ENCODE measurements at places on chromosomes 1 and 21.

DNA sequence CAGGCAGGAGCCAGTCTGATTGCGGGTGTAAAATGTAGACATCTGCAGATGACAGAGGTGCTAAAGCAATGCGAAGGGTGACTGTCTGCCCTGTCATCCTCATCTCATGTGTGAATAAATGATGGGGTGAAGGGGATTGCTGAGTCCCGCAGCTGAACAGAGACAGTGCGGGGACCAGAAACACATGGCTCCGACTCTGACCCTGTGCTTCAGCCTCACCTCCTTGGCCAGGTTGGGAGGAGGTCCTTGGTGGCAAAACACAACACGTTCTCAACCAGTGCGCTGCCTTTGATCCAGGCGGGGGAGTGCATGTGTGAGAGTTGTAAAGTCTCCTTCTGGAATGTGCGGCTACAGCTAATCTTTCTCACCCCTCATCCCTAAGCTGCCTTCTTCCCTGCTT, 32.0 kb upstream of the TTC22 start:
- no peak for DNase-seq

DNA sequence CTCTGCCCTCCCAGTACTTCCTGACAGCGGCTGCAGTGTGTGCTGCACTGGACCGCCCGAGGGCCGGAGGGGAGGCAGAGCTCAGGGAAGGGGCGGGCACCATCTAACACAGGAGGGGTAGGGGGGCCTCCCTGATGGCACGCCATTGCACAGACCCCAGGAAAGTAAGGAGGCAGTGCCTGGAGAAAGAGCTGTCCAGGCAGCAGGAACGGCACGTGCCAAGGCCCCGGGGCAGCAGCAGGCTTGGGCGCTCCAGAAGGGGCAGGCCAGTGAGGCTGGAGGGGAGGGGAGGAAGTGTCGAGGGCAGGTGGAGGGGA, 110.7 kb downstream of the CRYAA start:
- no peak for DNase-seq

- DNase-seq = no peak
Measured at GRCh38 chr1:187873126-187873525, 1044.4 kb downstream of the PLA2G4A start.

- DNase-seq = no peak
Measured at GRCh38 chr1:92567211-92567868, 80.6 kb upstream of the GFI1 start.

GRCh38 chr1:221962385-221962784, 220.5 kb upstream of the DUSP10 start:
- DNase-seq = no peak

- no peak for DNase-seq
Measured at GRCh38 chr21:44710756-44711326, 531 bp downstream of the TSPEAR start.

- DNase-seq = no peak
Measured at GRCh38 chr1:2229911-2230731, 2.0 kb downstream of the SKI start.

GRCh38 chr1:27473755-27474154, 16.2 kb downstream of the WASF2 start:
- DNase-seq = no peak

DNA sequence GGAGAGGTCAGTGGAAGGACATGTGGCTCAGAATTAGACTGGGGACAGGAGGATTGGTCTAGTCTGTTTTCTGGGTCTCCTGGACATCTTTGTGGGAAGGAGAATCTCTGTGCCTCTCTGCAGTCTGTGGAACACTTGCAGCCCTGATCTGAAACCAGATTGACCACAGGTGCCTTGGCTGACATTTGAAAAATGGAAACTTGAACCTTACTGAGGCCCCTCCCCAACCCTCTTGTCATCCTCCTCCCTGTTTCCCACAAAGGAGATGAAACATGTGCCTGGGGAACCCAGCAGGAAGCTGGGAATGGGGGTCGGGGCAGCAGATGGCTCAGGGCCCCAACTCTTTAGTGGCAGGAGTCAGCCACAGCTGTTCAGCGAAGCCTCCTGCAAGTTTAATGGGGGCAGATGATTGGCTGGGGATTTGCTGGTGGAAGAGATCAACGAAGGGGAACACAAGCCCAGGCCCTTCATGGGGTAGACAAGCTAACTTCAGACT, 18.1 kb downstream of the VASH2 start:
- no peak for DNase-seq

DNA sequence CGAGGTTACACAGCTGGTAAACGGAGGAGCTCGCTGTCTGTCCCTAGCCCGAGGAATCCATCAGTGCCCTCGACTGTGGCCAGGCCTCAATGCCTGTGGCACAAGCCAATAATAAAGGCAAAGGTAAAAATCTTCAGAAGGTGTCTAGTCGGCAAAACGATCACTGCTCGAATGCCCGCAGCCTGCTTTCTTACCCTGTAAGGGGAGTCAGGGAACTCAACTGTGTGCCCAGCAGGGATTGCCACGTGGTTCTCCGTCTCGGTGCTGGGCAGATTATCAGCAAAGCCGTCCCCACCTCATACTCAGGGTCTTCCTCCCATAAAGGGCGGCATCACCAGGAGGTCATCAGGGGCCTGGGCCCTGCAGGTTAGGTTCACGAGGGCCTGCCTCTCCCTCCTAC, 103.4 kb downstream of the PAX7 start:
- no peak for DNase-seq

DNA sequence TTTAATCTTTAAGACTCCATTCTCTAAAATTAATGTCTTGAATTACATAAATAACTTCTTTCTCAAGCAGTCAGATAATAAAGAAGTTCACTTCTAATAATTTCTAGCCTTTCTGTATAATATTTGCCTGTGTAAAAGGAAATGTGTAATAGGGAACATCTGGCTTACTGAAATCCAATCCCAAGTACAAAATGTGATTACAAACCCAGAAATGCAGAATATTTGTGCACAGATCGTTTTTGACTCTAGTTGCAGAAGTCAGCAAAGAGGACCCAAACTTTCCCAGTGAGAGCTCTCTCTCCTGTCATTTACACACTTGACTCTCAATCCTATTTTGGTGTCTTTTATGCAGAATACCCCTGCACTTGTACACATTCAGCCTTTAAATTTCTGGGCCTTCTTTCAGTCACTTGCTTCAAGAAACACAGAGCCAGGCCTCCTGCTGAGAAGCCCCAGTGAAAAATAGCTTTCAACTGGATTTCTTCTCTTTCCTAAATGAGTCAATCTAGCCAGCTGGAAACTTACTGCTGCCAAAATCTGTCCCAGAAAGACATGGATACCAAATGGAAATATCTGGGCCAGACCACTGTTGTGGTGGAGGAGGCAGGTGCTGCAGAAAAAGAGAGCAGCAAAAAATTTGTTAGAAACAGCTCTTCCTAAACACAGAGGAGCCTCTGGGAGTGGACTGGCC, 68.5 kb upstream of the ADAM30 start:
- DNase-seq = no peak

DNA sequence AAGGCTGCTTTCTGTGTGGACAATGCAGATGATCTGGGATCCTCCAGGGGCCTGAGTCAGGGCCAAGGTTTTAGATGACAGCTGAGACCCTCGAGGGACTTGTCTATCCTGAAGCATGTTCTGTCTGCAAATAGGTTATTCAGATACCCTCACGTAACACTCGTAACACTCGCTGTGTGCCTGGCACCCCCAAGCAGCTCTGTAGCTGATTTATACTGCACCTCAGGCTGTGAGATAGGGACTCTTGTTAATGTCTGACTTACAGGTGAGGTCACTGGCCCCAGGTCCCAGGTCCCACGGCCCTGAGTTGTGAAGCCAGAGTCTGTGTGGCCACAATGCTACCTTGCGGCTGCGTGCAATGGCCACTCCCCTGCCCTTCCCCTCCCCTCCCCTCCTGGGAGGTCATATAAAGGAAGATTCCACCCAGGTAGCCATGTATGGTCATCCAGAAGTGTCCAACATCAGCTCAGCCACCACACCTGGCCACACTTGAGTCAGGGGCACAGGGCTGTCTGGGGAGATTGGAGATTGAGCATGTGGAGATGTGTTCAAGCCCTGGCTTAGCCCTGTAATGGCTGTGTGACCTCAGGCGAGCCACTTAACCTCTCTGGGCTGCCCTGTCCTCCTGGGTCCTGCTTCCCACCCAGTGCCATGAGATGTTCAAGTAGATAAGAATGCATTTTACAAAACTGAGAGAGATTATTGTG, 687.7 kb downstream of the MATN1 start:
- no peak for DNase-seq

GRCh38 chr1:41226815-41227434, 15.2 kb downstream of the SCMH1 start:
- DNase-seq = no peak

DNA sequence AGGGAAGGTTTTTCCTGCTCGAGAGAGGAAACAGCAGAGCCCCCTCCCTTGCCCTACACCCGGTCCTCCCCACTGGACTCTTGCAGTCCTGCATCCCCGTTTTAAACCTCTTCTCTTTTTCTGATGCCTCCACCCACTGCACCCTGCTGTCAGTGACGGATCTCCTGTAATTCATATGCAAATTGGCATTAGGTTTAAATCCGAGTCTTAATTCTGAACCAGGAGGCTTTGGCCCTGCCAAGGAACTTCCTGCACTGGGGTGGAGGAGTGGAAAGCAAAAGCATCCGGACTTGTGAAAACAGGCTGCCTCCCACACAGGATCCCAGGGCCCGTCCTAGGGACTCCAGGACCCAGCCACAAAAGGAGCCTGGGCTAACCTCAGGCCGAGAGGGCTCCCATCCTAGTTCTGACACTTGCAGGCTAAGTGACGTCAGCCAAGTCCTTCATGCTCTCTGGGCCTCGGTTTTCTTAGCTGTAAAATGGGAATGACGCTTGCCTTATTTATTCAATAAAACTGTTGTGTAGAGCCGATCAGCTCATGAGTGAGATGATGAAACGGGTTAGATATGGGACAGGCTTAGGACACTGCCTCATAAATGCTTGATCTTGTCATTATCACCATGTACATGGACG, 613.3 kb downstream of the AJAP1 start:
- no peak for DNase-seq

GRCh38 chr21:34878940-34879339, 170.2 kb downstream of the RUNX1 start:
- no peak for DNase-seq

- DNase-seq = no peak
Measured at GRCh38 chr1:87392248-87393192, 63.8 kb downstream of the LMO4 start.

DNA sequence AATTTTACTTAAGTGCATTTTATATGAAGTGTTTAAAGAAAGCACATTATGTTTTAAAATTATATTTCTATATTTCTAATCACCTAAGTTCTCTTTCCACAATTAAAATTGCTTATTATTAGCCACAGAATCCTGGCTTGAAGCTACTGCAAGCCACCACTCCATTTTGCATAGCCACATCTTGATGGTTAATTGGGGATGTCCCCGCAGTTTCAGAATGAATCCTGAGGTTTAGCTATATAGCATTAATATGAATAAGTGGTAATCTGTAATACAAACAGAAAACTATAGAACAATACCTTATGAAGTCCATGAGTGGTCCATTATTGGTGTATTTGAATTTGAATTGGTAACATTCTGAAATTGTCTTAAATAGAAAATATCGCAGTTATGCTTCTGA, 11.6 kb upstream of the GOLPH3L start:
- DNase-seq = no peak

DNA sequence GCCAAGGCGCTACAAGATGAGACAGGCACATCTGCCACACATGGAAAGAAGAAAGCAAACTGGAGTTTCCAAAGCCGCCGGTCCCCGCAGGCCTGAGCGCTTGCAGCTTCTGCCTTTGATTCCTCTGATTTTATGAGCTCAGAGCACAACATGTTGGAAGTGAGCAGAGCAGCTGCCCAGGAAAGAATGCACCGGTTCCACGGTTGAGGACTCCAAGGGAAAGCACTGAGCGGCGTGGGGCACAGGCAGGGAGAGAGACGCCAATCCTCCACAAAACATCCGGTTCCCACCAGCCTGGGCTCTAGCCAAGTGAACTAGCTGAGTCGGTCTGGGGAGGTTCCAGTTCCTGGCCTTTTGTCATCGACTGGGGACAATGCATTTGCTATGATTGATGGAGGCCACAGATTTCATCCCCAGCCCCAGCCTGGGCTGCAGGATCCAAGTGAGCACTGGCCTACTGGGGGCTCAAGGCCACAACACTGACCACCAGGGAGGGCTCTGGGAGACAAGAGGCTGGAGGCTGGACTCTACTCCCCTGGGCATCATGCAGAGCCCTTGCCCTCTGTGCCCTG, 253.1 kb upstream of the IRF2BP2 start:
- DNase-seq = no peak

DNA sequence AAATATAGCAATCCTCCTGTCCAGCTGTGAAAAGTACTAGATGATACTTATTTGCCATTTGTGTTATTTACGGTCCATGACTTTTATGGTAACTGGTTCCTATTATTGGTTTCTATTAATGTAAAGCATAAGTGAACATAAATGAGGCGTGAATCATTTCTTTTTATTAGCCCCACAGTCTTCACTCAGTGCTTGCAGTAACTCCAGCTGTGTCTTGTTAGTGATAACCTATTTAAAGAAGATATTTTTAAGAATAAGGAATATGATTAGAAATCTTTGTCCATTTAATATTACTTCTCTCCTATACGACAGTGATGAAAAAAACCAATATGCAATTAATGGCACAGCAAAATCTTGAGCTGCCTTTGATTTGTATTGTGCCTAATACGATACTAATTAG, 149.9 kb downstream of the SPATA17 start:
- no peak for DNase-seq

DNA sequence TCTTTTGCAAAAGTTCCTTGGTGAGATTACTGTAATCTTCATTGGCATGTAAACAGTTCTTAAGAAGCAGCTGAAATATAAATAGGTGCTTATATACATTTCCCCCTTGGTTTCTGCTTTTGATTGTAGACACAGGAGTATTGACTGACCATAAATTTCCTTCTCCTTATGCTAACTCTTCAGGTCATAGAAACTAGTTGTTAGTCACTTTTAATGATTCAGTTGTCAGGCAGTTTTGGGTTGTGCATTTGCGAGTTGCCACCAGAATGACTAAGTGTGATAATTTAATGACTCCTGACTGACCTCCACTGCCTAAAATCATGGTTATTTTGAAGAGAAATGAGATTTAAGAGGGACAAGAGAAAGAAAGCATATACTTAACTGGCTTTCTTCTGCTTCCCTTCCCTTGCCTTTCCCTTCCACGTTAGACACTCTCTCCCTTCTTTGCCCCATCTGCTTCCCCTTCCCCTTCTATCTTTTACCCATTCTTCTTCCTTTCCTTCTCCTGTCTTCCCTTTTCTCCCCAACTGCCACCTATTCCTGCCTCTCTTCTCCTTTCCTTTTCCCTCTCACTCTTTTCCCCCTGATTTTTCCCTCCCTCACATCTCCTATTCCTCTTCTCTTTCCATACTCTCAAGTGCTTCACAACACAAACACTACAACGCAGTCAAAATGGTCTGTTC, 12.3 kb downstream of the ZMPSTE24 start:
- no peak for DNase-seq

- DNase-seq = no peak
Measured at GRCh38 chr21:23607782-23608431, 1999.4 kb downstream of the MRPL39 start.

- no peak for DNase-seq
Measured at GRCh38 chr1:20429296-20429695, 56.7 kb downstream of the CAMK2N1 start.

All from T-helper 1 cell (primary cell).